ENCODE measurements at places on chromosomes 6 and 20.

DNA sequence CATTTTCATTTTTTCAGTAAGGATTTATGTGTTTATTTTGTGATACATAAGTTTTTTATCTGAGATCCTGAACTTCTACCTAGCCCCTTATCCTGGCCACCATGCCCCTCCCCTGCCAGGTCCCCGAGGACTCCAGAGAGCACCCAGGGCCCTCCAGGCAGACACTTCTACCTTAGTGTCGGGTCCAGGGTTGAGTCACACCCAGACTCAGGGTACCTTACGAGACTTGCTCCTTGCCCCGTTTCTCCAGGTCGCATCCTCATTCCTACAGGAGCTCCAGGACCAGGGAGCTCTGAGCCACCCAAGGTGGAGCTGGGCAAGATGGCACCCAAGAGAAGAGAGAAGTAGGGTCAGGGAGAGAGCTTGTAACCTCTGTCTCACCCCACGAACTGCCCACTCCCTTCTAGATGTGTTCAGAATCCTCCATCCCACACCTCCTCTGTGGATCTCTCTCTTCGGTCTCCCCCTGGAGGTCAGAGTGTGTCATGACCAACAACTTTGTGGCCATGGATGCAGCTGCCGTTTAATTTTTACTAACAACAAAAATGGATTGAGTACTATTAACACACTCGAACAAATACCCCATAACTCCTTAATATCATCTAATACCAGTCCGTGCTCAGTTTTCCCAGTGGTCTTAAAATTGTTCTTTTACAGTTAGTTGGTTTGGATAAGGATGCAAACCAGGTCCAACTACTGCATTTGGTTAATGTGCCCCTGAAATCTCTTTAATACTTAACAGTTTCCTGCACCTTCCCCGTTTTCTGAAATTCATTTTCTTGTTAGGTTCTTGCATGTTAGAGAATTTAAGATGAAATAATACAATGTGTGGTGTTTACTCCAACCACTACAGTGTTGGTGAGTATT, 130.6 kb upstream of the INSM1 start:
- DNase-seq = peak; percentile 51

GRCh38 chr6:88141561-88142296, 24.4 kb downstream of the CNR1 start:
- no peak for DNase-seq

GRCh38 chr6:82337688-82338257, 25.8 kb upstream of the TPBG start:
- DNase-seq = no peak

DNA sequence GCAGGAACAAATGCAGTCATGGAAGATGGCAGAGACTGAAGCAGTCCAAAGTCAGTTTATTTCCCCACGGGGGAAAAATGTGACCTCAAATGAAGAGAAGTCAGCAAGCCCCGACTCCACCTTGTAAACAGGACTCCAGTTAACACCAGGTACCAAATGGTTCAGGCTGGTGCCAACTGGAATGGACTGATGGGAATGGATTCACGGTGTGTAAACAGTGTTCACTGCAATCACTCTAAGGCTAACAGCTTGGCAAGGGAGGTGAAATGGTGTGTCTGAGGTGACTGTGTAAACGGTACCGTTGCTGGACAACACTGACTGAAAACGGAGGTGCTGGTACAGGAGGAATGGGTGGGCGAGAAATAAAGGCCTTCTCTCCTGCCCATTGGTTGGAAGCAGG, 12.0 kb downstream of the PLAGL2 start:
- DNase-seq = no peak

DNA sequence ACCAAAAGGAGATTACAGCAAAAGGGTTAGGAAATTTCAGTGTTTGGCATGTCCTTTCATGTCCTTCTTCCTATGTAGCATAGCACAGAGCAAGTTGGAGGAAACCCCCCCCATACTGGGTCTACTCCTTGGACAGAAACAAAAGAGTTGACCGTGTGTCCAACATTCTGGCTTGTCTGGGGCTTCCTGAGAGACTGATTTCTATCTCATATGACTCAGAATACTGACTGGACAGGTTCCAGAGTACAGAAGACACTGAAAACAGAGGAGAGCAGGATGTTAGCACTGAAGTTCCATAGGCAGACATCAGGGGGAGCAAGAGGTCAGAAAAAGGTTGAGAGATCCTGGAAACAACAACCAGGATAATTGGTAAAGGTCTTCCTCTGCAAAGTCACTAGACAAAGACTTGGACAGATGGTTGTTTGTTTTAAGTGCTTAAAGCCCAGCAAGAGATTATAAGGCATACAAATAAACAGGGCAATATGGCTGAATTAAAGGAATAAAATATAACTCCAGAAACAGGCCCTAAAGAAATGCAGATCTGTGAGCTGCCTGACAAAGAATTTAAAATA, 48.4 kb downstream of the USP49 start:
- peak; percentile 58 for DNase-seq

GRCh38 chr6:130965656-130966055, 97.4 kb downstream of the EPB41L2 start:
- no peak for DNase-seq

GRCh38 chr6:5813625-5814027, 193.1 kb downstream of the NRN1 start:
- DNase-seq = no peak

GRCh38 chr6:104799134-104799657, 60.5 kb downstream of the HACE1 start:
- no peak for DNase-seq

DNA sequence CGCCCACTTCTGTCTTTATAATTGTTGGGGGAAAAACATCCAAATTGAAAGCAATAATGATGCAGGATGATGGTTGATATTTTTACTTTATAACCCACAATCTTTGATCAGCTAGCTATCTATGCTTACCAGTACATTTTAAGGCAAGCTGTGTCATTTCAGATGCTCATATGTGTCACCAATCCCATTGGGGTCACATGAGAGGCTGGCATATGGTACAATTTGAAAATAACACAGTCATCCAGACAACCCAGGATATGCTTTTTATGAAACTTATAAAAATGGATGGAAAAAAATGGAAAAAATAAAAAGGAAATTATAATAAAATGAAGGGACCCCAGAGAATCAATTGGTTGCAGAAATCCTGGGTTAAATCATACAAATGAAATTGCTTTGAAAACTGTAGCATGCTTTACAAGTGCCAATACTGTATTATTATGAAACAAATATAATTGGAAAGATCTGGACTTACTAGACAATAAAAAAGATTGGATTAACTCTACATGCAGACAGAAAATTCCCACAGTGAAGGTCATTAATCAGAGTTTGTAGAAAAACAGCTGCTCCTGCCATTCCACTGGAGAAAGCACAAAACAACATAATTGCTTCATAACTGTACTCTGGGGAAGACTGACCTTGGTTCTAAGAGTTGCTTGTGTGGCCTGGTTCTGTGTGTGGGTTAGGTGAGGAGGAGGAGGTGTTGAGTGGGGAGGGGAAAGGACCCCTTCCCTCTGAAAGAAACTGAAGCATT, 13.3 kb upstream of the PRIM2 start:
- no peak for DNase-seq

GRCh38 chr20:59471653-59472421, 132.5 kb upstream of the PHACTR3 start:
- no peak for DNase-seq

- DNase-seq = no peak
Measured at GRCh38 chr6:105174512-105174911, 5.3 kb downstream of the POPDC3 start.
